Stimulated activated CD4-positive, alpha-beta T cell treated with anti-CD3 and anti-CD28 coated beads, Interleukin-4, amount 100 ng/mL, for 24 hours (primary cell): ENCODE measurements at places on chromosomes 16 and 17.

GRCh38 chr17:7478276-7479212 is 887 bp downstream of the ZBTB4 start:
- peak; percentile 54 for DNase-seq

GRCh38 chr17:48625495-48626244 is 488 bp downstream of the HOXB9 start:
- peak; percentile 43 for DNase-seq

- DNase-seq = no peak
Observed at GRCh38 chr17:4836221-4836620, 3.1 kb downstream of the MINK1 start.

GRCh38 chr16:8623634-8624033 is 2.1 kb downstream of the METTL22 start:
- DNase-seq = no peak

DNA sequence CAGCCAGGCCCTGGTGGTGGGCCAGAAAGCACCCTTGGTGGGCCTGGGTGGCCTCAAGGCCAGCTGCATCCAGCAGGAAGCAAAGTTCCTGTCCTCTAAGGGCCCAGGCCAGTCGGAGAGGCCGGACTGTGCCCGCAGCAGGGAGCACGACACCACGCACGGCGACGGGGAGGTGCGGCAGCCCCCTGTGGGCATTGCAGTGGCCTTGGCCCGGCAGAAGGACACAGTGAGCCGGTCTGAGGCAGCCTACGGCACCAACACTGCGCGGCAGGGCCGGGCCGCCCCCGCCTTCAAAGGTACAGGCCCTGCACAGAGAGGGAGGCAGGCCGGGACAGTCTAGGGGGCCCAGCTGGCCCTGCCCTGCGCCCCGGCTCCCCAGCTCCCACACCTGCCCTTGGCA is 48.0 kb downstream of the BAHCC1 start:
- no peak for DNase-seq

DNA sequence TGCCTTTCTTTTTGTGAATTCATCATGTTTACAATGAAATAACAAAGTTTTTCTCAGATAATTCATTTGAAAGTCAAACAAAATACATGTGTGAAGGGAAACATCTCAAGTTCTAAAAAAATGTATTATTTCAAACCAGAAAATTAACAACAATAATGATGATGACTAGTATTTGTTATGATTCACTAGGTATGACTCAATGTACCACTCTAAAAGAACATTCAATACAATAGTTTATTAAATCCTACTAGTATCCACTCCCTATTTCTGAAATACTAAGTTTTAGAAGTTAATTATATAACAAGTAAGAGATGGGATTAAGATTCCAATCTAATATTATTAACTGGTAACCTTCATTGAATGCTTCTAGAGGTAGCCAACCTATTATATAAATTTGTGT is 1444.8 kb upstream of the CDH8 start:
- no peak for DNase-seq
